Dermis microvascular lymphatic vessel endothelial cell (primary cell): ENCODE measurements at places on chromosomes 7 and 10.

- DNase-seq, result no peak
Observed at GRCh38 chr7:30896783-30897637, 14.6 kb upstream of the AQP1 start.

DNA sequence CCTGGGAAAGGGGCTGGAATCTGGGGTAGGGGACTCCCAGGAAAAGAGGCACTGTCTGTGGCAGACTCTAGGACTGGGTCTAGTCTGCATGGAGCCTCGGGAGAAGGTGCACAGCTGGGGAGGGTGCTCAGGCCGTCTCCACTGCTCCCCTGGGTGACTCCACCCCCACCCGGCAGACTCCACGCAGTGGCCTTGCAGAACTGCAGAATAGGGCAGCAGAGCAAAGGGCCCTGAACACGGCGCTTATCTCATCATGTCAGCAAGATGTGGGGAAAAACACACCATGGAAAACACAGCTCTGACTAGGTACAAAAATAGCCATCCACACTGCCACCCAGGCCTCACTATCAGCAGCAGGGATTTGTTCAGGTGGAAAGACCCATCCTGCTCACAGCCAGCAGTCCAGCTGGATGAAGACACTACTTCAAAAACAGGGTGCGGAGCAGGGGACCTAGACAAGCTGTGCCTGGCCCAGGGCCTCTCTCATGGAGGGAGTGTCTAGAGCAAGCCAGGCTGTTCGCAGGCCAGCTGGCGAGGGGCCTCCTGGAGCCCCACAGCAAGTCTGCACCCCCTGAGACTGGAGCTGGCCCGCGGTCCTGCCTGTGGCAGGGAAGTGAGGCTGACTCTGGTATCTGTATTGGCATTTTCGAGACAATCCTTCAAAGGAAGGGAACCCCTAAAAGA is 11.7 kb downstream of the MAT1A start:
- no peak for DNase-seq

DNA sequence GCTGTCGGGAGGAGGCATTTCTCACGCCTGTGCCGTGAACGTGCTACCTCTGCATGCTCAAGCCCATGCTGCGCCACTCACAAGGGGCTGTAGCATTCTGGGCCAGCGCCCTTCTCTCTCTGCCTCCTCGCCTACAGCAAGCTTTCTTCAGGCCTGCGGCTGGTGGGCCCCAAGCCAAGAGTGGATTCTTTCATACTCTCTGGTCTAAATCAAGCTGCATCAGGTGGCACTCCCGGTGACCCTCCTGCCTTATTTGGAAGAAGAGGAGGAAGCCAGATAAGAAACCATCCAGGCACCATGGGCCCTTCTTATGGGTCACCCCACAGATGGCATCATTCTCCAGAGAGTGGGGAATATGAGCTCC is 86.7 kb upstream of the DUSP5 start:
- DNase-seq, result no peak

GRCh38 chr7:150357270-150357669 is 11.4 kb upstream of the REPIN1 start:
- no peak for DNase-seq

DNA sequence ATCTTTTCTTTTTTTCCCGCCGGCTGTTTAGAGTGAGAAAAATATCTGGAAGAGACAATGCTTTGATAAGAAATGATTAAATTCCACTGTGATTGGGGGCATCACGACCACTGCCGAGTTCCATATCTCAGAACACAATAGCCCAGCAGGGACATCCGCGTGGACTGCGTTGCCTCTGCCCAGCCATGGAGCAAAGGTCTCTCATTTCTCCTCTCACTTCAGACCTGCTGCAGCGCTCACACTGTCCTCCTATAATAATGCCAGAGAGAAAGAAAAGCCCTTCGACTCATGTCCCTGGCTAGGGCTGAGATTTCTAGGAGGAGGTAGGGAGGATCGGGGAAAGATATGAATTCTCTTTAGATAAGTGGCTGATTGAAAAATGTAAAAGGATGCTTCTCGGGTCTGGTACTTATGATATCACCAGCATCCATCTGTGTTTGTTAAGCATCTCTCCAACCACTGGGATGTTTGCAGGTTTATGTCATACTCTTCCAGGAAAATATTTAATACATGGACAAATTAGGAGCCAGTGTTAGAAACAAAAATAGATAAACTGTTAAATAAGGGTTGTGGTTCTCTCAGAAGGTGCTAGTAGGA is 472.9 kb upstream of the AKR1E2 start:
- DNase-seq, result no peak

GRCh38 chr7:94223375-94224084 is 171.2 kb upstream of the COL1A2 start:
- peak; percentile 55 for DNase-seq

GRCh38 chr10:13871776-13872175 is 285.0 kb downstream of the PRPF18 start:
- no peak for DNase-seq

DNA sequence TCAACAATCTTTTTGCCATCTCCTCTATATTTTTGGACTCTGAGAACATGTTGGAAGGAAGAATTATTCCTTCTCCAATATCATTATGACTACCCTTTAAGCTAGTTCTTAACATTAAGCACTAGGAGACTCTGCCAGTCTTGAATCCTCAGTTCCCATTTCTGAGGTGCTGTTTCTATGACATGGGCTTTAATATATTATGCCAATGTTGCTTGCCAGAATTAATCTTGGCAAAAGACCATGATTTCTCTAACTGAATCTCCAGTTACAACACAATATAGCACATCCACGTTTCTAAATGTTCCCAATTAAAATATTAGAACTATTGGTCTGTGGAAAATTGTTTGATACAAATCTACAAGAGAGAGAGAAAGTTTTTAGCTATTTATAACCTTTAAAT is 250.0 kb downstream of the HGF start:
- no peak for DNase-seq

- DNase-seq, result peak; percentile 80
Observed at GRCh38 chr7:27143023-27143949, at the start of gene HOXA5. Gene HOXA5, minus strand, starts transcription at chr7:27143681. Its CDS starts 74 bp downstream, at chr7:27143607.

DNA sequence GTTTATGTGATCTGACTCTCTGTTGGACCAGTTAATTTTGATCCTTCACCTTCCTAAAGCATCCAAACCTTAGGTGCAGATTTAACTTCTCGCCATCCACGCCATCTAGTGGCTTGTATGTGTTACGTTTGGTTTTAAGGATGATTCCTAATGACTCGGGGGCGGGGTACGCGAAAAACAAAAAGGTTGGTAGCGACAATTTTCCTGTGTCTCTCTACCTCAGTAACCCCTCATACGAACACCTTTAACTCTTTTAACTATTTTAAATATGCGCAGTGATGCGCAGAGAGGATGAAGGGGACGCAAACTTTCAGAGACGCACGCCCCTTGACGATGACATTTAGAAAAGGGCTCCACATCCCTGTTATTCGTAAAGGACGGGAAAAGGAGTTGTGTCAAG is 714 bp upstream of the KCND2 start:
- peak; percentile 46 for DNase-seq

DNA sequence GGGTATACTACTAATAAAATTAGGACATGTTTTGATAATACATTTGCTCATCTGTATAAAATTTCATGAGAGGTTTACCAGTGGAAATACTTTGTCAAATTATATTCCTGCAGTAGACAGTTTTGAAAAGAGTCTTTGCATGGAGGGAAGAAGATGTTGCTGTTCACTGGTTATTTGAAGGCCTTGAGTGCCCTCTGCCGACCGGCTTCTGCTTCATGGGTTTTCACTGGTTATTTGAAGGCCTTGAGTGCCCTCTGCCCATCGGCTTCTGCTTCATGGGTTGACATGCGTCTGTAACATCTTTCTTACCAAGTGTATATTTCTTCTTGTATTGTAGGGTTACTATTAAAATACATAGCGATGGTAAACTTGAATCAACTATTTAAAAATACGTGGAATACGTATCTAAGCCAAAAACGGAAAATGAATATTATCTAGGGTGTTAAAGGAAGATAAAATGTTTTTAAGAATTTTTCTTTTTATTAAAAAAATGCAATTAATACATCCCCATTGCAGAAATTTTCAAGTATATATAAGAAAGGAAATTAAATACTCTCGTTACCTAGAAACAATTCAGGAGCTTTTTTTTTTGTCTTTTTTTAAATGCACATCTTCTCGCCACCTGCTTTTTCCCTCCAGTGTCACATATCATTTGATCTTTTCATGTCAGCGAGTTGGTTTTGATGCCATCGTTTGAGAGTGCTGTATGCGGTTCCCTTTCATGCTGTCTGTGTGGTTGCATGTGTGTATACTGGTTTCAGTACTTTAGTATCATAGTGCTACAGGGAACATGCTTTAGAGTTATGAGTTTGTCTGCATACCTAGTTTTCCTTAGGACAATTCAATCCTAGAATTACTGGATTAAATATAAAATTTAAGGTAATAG is 73.4 kb downstream of the SHH start:
- DNase-seq, result peak; percentile 82

GRCh38 chr10:44009891-44010632 is 361.4 kb upstream of the ZNF32 start:
- no peak for DNase-seq

DNA sequence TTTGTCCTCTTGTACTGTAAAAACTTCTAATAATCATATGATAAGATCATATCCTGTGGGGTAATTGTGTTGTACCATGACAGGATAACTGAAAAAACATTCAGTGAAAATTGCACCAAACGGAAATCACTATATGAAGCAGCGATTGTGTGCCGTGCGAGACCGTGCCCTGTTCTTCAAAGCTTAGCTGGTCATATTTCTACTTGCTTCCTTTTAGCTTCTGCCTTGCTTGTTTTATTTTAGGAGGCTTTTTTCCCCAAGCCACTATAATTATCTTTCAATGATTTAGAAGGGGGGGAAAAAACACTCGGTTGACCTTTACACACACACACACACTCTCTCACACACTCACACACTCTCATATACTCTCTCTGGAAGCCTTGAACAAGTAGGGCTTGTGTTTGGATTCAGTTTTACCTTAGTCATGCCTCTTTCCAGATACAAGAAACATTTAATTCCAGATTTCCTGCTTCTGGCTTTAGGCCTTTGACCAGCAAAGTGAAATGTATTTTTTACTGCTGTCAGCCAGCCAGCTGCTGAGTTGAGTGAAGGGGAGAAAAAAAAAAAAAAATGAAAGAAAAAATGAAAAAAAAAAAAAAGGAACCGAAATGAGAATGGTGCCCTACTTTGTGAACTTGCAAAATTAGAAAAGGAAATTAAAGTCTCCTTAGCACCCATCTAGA is 181.4 kb downstream of the ARID5B start:
- DNase-seq, result peak; percentile 95
